ENCODE measurements at places on chromosomes 4 and X.

DNA sequence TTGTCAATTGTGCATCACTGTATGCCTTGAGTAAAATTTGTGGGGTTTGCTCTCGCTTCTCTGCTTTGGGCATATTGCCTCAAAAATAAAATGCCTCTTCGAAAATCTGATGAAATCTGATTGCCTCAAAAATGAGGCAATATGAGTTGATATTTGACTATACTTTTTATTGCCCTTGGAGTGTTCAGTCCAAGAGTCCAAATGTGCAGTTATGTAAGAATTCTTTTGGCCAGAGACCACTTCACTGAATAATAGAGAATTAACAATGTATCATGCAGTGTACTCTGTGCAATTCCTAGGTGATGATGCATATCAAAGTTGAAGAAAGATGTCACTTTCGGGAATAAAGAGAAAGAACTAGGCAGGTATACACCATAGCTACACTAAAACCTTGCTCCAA, 8.6 kb downstream of the MAOA start:
- no peak for DNase-seq

GRCh38 chr4:36256398-36256891, 12.1 kb upstream of the ARAP2 start:
- no peak for DNase-seq

- DNase-seq, result no peak
These were observed 62.6 kb downstream of the WWC2 start for GRCh38 chr4:183161630-183162029.

- DNase-seq, result no peak
These were observed 3.9 kb upstream of the RRAGB start for GRCh38 chrX:55713631-55714030.

GRCh38 chr4:8082517-8083055, 76.0 kb downstream of the ABLIM2 start:
- DNase-seq, result no peak

DNA sequence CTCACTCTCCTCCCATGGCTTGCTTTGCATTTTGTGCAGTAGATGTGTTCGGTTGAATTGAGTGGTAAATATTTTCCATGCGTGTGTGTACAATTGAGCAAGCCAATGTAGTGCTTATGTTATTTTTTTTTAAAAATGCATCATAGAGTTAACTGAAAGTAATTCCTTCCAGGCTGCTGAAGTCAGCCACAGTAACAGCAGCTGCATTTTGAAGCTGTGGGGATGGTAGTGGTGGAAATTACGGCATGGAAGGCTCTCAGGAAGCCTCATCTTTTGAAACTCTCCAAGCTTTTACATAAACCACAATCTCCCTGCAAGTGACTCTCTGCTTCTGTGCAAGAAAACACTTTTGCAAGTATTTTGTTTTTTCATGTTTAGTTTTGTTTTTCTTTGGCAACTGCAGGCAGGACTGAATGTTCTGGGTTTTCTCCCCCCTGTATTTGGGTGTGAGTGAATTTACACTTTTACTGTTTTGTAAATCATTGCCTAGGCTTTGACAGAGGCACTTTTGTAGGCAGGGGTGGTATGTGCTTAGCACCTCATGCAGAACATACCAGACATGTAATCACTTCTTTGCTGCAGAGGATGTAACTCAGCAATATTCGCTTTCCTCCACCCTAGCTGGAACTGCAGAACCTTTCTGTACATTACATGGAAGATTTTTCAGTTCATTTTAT, 56.2 kb downstream of the LRRC66 start:
- no peak for DNase-seq

DNA sequence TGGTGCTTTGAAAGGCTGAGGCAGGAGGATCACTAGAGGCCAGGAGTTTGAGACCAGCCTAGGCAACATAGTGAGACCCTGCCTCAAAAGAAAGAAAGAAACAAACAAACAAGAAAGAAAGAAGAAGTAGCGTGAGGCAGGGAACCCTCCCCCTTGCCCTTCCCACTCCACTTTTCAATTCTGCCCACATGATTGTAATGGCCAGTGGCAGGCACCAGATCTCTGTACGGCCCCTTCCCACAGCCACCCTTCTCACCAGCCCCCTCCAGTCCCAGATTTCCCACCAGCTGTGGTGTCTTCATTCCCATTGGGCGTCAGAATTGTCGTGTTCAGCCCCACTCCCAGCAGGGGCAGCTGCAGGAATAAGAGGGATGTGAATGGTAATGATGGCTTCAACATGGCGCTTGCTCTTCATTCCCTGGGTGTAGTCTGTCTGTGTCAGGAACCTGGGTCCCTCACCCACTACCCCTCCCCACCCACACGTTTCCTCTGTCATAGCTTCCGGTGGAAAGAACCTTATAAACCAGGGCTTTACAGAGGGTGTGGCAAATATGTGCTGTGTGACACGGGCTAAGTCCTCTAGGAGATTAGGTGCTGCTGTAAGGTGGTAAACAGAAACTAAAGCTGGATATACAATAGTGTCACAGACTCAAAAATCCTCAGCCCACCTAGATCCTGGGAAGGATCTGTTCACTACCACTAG, at the start of gene IL2RG:
Gene IL2RG (minus strand): TSS at position 437 of the 703 bp plus-strand sequence. CDS start 38 bp downstream, at position 399.
- DNase-seq, result peak; percentile 70

DNA sequence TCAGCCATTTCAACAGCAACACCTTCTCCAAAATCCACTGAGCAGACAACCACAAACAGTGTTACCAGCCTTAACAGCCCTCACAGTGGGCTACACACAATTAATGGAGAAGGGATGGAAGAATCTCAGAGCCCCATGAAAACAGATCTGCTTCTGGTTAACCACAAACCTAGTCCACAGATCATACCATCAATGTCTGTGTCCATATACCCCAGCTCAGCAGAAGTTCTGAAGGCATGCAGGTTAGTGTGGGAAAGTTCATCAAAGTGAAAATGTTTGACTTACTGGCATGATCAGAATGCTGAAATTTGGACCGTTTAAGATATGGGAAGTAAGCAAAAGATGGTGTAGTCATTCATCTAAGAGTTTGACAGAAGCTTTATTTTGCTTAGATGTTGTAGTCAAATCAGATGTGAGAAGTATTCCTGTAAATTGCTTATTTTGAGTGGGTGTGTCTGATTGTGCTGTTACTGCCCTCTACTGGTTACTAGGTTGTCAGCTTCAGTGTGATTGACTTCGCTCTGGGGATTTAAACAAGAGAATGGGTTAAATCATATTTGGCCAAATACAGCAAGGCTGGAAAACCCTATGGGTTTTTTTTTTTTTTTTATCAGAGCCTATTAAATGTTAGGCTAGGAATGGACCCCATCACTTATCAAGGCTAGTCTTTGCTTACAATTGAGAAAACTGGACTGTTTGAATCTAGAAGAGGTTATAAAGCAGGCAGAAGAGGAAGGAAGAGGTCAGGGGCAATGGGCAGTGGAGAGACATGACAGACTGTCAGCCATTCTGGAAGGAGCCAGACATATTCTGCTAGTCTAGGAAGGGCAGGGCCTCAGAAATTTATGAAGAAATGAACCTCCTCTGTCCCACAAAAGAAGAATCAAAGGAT, 130.3 kb downstream of the DIPK2B start:
- DNase-seq, result no peak

- DNase-seq, result no peak
These were observed 67.9 kb downstream of the CHRNA9 start for GRCh38 chr4:40403081-40403480.

DNA sequence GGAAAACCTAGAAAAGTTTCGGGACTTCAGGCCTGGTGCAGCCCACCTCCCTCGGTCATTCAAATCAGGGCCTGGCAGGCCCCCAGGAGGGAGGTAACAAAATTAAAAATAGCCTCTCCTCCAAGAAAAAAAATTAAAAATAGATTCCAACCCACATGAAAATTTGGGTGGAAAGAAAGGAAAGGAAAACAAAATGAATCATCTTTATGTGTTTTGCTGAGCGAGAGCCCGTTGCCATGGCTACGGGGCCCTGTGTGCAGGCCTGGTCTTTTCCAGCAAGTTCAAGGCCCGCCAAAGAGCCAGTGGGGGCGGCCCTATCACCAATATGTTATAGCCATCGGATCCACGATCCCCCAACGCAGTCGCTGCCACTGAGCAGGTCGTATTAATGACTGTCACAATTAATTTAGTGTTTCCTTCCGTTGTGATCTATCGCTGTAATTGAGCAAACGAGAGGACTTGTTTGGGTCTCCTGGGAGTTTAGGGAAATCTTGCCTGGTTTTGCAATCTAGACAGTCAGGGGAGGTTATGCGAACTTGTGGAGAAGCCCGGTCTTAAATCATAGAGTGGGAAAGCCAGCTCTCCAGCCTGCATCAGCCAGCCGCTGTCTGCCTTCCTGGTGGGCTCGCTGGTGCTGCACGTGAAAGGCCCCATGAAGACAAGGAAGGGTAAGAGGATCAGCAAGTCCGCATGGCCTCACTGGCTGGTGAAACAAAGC, 452.4 kb downstream of the BCOR start:
- no peak for DNase-seq

- no peak for DNase-seq
These were observed 4.4 kb downstream of the SCFD2 start for GRCh38 chr4:53361451-53361850.

DNA sequence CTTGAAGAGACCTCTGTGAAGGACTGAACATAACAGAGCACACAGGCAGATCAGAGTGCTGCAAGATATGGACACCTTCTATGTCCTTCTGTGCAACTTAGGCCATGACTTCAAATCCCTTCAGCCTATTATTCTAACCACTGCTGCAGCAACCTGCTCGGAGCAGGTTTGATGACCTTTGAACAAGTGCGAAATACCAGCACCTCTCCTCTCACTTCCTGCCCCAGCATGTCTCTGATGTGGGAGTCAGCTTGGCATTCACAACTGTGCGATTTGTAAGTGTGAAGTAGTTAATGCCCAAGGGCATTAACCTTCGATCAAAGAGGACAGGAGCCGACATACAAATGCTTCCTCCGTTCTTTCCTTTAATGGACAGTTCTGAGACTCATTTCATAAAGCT, 1.6 kb upstream of the EXOC1 start:
- DNase-seq, result peak; percentile 2

GRCh38 chr4:101708293-101709039, 82.1 kb upstream of the BANK1 start:
- DNase-seq, result no peak

GRCh38 chr4:101956068-101956825, 165.7 kb downstream of the BANK1 start:
- no peak for DNase-seq

GRCh38 chrX:28391528-28391927, 195.7 kb upstream of the IL1RAPL1 start:
- DNase-seq, result no peak

- no peak for DNase-seq
These were observed 671.5 kb upstream of the GRIA3 start for GRCh38 chrX:122512561-122513072.

- peak; percentile 3 for DNase-seq
These were observed 507 bp downstream of the MFAP3L start for GRCh38 chr4:170025523-170026252.

- no peak for DNase-seq
These were observed 27.3 kb upstream of the CDKN2AIP start for GRCh38 chr4:183416879-183417755.

DNA sequence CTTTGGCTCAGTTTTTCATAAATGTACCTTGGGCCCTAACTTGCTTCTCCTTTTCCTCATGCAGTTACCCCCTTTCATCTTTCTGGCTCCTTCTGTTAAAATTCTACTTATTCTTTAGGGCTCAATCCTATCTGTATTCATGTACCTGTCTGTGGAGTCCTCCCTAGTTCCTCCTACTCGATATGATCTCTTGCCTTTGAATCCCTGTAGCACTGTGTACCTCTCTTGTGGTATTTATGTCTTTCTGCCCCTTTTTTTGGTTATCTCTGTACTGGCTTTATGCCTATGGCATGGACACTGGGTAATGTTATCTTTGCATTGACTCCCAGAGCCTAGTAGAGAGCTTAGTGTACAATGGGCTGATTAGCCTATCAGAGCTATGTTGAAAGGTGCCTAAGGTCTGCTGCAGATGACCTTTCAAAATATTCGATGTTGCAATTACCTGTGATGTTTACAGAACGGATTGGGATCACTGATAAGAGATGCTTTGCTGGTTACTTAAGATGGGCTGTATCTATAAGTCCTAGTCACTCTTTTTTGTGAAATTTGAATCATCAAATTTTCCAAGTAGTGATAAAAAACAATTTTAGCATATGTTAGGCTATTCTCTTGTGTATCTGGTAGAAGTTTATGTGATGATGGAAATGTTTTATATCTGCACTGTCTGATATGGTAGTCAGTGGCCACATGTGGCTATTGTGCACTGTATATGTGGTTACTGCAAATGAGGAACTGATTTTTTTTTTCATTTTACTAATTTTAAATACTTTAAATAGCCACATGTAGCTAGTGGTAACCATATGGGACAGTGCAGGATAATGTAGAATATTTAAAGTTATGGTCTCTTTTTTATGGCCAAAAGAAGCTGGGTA, 33.5 kb downstream of the TMEM164 start:
- DNase-seq, result no peak

- DNase-seq, result no peak
These were observed 138.8 kb downstream of the MTNR1A start for GRCh38 chr4:186416451-186417060.

GRCh38 chrX:151030845-151031244, 47.7 kb downstream of the HMGB3 start:
- DNase-seq, result no peak

- no peak for DNase-seq
These were observed 849.6 kb upstream of the POU3F4 start for GRCh38 chrX:82658492-82658891.

DNA sequence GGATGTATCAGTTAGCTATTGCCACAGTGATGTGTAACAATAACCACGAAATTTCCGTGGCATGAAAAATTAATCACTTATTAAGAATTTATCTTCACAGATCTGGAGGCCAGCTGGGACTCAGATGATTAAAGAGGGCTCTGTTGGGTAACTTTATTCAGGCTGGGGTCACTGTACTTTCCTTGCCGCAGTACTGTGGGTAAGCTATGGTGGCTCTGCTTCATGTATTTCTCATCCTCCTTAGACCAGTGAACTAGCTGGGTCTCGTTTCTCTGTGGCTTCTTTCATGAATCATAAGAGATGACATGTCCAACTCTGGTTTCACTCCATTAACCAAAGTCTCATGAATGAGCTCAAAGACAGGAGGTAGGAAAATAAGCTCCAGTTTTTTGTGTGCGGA, 13.5 kb downstream of the TEX13B start:
- no peak for DNase-seq

GRCh38 chr4:111697176-111697942, 447.9 kb upstream of the FAM241A start:
- no peak for DNase-seq

DNA sequence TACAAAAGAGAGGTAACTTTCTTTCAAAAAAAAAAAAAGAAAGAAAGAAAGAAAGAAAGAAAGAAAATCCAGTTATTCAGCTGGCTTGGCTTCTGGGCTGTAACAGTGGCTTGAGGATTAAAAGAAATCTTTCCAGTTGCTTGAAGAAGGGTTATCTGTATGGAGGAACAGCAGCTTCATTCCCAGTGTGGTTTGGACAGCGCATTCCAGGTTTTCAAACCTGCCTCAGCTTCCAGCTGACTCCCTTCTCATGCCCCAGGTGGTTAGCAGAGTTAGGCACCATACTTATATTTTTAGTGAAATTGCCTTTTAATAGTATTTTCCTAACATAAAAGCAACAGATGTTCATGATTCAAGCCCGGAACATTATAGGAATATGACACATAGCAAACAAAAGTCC, 48.6 kb downstream of the TMEM164 start:
- no peak for DNase-seq

- DNase-seq, result no peak
These were observed 28.4 kb downstream of the GUCY1B1 start for GRCh38 chr4:155787113-155787710.

Measured in effector memory CD8-positive, alpha-beta T cell (primary cell).